ENCODE measurements at places on chromosomes 5 and 9.

GRCh38 chr5:67934976-67935375 is 280.6 kb upstream of the PIK3R1 start:
- DNase-seq = no peak

DNA sequence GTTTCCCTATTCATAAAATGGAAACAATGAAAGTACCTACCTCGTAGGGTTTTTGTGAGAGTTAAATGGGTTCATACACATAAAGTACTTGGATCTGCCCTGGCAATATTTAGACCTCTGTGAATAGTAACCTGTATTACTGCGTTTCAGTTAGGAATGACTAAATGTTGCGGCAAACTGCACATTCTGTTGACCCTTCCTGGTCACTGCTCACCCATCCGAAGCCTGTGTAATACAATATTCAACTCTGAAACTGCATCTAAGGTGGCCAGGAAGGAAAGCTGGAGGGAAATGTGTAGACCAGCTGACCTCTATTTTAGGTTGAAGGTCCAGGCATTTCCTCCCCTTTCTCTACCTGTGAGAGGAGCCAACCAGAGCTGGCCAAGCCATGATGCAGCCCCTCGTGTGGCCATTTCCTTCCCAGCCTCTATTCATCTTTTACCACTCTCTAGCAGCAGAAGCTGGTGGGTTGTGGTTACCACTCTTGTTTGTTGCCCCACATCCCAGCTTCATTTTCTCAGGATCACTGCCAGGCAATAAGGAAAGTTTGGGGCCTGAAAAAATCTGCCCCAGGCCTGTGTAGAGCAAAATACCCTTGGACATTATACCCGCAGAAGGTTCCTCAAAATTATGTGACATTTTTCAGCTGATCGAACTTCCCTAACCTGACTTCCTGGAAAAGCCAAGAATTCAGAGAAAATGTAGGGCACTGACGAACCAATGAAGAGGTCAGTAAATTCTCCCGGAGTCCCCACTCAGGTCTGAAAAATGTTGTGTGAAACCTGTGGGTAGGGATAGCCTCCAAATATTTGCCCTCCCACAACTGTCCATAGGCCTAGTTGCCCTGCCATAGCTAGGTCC is 20.5 kb upstream of the PDCD1LG2 start:
- DNase-seq = no peak

- DNase-seq = no peak
Measured at GRCh38 chr5:176532795-176533194, 4.4 kb downstream of the RNF44 start.

DNA sequence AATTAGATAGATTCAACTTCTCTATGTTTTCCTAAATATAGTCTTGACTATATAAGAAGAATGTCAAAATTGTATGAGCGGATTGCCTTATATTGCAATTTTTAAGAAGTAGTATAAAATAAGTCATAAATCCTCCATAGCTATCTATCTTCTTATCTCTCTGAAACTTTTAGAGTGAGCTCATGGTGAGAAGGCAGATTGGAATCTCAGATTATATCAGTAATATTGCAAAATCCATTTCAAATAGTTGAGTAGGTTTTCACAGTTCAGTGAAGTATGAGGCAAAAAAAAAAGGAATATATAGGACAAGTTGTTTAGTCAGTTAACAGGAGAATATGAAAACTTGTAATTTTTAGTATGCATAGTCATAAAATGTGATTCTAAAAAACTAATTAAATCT is 156.4 kb downstream of the FAM174A start:
- DNase-seq = no peak

DNA sequence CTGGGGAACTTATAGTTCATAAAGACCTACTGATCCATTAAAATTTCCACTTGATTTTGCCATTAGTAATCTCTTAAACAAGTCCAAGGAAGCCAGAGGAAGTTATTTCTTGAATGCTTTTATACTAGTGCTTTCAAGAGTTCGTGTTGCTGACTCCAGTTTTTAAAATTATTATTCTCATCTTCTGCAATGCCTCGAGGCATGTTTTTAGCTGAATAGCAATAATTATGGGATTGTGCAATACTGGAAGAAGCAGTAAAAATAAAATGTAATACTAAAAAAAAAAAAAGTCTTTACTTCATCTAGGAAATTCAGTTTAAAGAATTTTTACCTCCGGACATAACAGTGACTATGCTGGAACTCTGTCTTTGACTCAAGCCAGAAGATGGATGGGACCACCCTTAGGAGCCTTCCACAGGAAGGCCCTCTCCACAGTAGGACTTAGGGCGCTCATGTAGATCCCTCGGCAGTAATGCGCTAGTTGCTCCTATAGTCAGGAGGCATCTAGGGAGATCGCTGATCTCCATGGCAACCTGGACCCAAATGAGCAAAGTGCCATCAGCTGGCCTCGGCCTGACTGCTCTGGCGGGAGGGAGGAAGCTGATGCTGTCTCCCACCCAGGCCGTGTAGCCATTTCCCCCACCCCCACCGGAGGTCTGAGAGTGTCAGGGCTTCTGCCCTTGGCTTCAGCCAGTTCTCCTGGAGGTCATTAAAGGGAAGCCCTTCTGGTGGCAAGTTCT is 56.7 kb downstream of the DAPK1 start:
- no peak for DNase-seq

- no peak for DNase-seq
Measured at GRCh38 chr5:135574493-135574892, 4.3 kb downstream of the CXCL14 start.

GRCh38 chr5:33306758-33307157 is 134.0 kb upstream of the TARS1 start:
- no peak for DNase-seq

DNA sequence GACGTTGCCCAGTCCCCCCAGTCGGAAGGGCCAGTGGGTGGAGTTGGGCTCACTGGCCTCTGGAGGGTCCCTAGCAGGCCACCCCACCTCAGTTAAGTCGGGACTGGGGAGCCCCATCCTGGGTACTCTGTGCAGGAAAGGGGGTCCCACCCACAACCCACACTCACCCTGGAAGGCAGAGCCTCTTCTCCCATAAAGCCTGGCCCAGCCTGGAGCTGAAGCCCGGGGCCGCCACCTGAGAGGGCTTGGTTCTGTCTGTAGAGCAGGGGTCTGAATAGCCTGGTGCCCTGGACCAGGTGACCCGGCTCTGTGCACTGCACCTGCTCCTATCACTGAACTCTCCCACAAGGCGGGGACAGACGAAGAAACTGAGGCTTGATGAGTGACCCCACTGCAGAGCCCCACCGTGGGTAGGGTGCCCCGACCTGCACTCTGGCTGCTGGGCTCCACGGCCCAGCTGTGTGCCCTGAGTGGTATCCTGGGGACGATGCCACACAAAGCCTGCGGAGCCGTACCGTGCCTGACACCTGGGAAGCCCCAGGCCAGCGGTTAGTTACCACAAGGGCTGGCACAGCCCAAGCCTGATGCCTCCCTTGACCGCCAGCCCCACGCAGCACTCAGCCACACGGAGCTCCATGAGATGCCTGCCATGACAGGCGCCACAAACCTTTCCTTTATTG is 7.3 kb downstream of the PTGES2 start:
- no peak for DNase-seq

DNA sequence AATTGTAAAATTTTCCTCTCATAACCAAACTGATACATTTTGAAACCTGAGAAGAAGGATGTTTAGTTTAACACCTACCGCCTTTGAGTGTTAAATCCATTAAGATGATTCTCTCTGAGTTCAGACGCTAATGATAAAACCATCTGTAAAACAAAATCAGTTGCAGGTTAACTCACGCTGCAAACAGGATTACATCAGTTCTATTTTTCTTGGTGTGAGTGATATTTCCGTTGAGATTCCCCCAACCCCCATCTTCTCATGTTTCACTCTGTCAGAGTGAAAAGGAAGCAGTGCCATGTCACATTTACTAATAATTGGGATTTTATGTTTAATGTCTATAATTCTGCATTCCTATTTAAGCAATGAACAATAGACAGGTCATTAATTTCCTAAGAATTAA is 146.5 kb downstream of the FANCC start:
- no peak for DNase-seq

DNA sequence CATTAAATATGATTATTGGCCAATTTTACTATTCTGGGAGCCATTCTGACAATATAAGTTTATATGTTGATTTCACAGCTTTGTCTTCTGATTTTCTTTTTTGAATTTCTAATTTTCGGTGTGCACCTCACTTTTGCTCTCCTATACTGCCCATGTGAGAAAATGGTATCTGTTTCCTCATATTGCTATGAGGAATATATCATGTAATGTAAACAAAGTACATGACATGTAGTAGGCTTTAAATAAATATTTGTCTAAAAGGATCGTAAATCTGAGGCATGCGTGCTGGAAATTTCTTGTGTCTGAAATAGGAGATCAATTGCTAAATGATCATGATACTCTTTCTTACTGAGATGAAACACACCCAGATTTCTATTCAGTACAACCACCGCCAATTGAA is 119.9 kb downstream of the ZDHHC21 start:
- DNase-seq = no peak

- DNase-seq = no peak
Measured at GRCh38 chr9:107780960-107781359, 291.4 kb upstream of the KLF4 start.

DNA sequence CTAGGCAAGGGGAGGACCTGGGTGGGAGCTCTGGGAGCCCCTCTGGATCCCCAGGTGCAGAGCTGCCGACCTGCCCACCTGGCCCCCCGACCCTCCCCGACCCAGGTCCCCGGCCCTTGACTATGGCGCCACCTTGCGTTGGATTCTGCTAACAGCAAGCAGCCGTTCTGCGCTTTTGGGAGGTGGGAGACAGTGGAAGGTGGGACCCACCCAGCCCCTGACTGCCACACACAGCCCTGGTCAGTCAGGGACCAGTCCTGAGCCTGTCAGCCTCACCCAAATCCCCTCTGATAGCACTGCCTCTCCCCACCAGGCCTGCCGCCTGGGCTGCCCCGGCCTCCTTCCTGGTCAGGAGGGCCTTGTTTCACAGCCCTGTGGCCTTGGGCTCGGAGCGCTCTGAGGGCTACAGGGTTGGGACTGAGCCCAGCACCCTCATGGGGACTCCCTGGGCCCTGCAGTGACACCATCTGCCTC is 77.9 kb downstream of the HMCN2 start:
- peak; percentile 49 for DNase-seq

DNA sequence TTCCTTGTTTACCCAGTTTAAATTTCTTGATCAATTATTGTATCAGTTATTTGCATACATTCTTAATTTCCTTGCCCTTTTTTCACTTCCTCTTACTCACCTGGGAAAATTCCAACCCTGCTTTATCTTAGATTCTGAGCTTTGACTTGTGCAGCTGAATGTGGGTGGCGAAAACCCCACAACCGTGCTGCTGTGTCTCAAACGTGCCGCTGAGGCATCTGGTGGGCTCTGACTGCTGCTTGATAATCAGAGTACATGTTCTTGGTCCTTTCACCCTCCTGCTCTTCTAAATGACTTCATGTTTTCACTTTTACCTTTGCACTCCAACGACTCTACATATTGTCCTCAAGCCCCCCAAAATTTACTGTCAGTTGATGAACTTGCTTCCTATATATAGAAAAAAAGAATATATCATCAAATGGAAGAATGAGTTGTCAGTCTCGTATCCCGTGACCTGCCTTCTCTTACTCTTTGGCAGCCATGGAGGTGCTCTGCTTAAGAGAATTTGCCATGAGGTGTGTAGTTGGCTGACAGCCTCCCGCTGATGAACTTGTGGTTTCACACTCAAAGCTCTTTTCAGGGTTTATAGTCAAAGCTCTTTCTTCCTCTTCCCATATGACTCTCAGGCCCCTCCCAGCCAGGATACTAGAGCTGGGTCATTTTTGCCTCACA is 14.0 kb upstream of the JAK2 start:
- DNase-seq = no peak

DNA sequence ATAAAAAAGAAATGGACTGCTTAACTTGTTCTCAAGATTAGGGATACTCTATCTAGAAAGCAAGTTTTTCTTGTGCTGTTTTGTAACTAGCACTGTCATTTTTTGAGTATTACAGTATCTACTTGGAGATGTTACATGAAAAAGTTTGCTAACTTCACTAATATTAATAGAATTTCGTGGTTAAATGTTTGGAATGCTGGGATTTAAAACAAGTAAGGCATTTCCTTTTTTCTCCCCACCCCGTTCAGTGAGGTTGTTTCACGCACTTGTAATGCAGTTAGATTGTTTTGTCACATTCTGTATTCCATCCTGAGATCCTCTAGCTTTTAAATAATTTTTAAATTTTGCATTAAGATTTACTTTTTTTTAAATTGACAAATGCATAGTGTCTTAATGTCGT is 20.0 kb upstream of the TEK start:
- no peak for DNase-seq

GRCh38 chr9:79123415-79123814 is 448.4 kb upstream of the TLE4 start:
- DNase-seq = no peak

DNA sequence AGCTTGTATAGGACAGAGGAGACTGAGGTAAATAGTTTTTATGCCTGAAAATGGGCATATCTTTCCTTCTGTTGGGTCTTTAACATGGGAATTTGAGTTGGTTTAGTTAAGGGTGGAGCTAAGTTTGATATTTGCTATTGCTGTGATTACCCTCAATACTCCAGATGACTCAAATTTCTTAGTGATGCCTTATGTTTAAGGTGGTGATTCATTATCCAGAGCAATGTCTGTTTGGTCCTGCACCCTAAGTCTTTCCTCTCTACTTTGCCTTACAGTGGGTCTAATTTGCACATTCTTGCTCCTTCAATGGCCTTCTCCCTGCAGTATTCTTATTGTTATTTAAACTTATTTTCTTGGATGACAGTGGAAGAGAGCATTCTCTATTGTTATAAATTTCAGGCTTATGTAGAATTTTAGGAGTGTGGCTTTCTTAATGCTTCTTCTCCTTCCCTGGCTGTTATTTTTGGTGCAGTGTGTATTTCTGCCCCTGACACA is 312.9 kb upstream of the RPS23 start:
- no peak for DNase-seq

DNA sequence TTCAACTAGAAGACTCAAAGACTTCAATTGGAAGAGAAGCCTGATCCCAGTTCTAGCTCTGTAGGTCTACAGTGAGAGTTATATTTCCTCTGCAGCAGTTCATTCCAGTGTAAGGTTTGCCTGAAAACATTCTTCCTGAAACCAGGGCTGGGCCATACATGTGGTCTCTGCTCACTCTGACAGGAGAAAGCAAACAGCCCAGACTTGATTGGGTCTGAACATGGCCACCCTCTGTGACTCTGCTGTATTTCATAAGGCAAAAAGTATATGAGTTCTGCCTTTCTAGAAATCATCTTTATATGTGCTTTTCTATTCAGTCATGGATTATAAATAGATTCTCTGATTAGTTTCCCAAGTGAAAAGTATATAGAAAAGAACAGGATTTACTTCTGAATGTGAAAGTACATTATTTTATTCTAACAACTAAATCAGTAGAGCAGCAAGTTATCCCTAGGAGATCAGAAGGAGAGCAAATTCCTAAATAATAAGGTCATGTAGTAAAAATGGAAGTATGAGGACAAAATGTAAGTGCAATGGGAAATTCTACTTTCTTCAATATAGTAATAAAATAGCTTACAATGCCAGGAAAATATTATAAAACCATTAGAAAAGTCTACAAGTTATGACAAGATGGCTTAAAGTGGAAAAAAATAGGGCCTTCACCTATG is 144.3 kb downstream of the EFNA5 start:
- DNase-seq = no peak
